ENCODE measurements at places on chromosomes 12 and 14.

GRCh38 chr12:20415028-20415427 lies 46.7 kb downstream of the PDE3A start:
- DNase-seq = peak; percentile 78

DNA sequence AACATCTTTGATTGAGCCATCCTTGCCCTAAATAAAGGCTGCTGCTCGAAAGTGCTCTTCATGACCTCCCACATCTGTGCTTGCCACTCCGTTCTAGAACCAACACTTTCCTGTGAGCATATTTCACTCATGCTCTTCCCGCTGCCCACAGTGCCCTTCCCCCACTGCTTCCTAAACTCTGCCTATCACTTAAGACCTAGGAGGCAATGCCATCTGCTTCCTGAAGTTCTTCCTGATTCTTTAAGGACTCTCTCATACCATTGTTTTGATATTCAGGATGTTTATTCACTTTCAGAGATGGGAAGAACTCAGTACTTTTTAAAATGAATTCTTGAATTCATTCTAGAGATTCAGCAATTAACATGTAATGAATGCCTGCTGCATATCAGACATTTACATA lies 49.9 kb downstream of the ZFYVE21 start:
- DNase-seq = peak; percentile 61

- DNase-seq = no peak
Measured at GRCh38 chr12:13030541-13031291, 13.5 kb upstream of the FAM234B start.

DNA sequence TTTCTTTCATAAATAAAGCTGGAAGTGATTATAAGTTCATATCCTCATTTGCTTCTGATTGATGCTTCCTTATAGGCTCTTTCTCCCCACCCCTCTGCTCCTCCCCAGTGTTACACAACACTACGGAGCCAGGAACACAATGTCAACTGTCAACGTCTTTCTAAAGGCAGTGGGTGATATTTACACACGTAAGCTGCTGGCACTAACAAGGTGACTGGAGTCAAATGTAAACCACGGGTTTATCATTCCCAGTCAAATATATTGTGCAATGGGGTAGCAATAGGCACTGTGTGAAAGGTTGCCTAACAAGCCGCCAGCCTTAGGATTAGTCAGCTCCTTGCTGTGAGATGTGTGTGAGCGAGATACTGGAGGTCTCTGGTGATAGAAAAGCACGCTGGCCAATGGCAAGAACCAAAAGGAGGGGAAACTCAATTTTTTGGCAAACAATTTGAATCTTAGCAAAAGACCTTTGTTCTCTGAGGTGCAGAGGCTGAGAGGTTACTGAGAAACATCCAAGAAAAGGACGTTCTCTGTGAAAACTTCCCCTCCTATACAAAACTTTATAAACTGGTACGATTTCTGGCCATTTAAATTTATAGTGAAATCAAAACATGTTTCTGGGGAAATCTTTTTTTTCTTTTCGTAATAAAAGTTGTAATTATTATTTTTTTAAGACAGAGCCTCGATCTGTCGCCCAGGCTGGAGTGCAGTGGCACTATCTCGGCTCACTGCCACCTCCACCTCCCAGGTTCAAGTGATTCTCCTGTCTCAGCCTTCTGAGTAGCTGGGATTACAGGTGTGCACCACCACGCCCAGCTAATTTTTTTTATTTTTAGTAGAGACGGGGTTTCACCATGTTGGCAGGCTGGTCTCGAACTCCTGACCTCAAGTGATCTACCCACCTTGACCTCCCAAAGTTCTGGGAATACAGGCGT lies 22.3 kb upstream of the HECTD1 start:
- peak; percentile 11 for DNase-seq

- no peak for DNase-seq
Measured at GRCh38 chr12:6567112-6567670, 900 bp downstream of the NOP2 start.
